ENCODE measurements at places on chromosomes 16 and 17.

GRCh38 chr17:72853440-72854415 is 238.8 kb downstream of the SLC39A11 start:
- no peak for DNase-seq

GRCh38 chr16:86680162-86680561 is 101.8 kb downstream of the FOXL1 start:
- DNase-seq, result no peak

- no peak for DNase-seq
These were observed 104.4 kb upstream of the AMZ2 start for GRCh38 chr17:68143425-68143824.

- DNase-seq, result no peak
These were observed 512 bp downstream of the PMM2 start for GRCh38 chr16:8798174-8798527.

GRCh38 chr17:38619451-38619795 is 13.7 kb upstream of the SRCIN1 start:
- DNase-seq, result no peak

GRCh38 chr17:33962857-33963655 is 292.0 kb upstream of the CCL2 start:
- no peak for DNase-seq
